ENCODE measurements at places on chromosomes 12 and 14. TPM values are rescaled to one million over a fixed set of nuclear protein-coding genes. Genes with fewer than 3 reads are reported as not detected.

GRCh38 chr12:64780531-64781279 is 21.5 kb upstream of the GNS start:
- no peak overlapping the region for H3K27ac ChIP-seq
- H3K27me3 ChIP-seq: peaks cover 51% of the 10 kb centered on the region
- H3K4me1 ChIP-seq: peaks cover 13% of the 10 kb centered on the region

- no peaks in the 10 kb centered on the region for H3K27me3 ChIP-seq
- H3K4me1 ChIP-seq: no peaks in the 10 kb centered on the region
- no peak overlapping the region for H3K4me3 ChIP-seq
- no peak for DNase-seq
- no peaks in the 10 kb centered on the region for H3K36me3 ChIP-seq
- H3K27ac ChIP-seq: no peak overlapping the region
Measured at GRCh38 chr12:44765796-44766195, 110.3 kb downstream of the NELL2 start.

DNA sequence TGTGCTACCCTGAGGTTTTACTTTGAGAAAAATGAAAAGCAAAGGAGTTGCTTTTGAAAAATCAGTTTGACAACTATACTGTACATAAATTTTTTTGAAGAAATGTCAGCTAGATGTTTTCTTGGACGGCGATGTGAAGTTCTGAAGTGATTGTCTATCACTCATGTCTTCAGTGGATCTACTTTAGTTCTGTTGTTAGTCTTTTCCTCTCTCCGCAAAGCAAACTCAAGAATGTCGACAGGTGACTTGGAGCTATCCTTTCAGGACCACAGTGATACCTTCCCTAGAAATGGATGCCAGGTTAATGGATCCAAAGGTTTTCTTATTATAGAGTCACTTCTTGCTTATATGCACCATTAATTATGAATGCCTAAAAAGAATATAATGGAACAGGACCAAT is 1.2 kb downstream of the PTPRO start:
- H3K36me3 ChIP-seq: no peaks in the 10 kb centered on the region
- peaks cover 3% of the 10 kb centered on the region for H3K27me3 ChIP-seq
- no peak overlapping the region for H3K27ac ChIP-seq

DNA sequence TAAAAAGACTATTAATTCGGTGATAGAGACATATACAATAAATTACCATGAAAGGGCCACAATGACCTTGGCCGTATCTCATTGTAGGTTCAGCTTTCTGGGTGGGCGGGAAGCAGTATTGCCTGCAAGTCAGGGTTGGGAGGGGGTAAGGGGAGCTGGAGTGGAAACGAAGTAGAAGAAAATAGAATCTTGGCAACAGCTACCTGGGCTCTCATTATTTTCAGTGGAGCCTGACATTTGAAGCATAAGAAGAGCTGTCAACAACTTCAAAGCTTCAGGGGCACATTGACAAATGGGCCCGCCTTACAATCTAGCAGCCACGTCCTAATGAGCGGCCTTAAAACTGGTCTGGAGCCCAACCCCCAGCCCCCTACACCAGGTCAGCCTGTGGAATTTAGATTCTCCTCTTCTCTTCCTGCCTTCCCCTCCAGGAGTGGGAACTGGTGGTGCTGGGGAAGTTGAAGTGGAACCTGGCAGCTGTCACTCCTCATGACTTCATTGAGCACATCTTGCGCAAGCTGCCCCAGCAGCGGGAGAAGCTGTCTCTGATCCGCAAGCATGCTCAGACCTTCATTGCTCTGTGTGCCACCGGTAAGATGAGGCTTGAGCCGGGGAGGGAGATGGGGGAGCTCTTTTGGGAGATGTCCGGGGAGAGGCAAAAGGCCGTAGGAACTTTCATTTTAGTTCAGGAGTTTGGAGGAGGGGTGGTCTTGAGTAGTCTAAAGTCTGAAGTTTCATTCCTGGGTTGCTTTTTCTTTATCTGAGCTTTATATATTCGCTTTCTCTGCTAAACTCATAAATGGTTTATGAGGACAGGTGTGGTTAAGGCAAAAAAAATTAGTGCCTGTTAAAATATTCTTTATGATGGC is 5.0 kb downstream of the CCND2 start:
- no peak for DNase-seq
- H3K4me3 ChIP-seq: no peak overlapping the region
- H3K36me3 ChIP-seq: peaks cover 67% of the 10 kb centered on the region

DNA sequence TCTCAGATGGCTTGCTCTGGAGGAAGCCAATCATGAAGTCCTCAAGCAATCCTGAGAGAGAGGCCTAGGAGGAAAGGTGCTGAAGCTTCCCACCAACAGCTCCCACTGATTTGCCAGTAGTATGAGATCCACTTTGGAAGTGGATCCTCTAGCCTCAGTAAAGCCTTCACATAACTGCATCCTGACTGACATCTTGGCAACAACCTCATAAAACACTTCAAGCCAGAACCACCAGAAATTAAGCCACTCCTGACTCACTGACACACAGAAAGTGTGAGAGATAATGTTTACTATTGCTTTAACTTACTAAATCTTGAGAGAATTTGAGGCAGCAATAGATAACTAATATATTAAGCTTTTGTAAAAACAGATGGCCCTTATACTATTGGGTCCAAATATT is 11.7 kb upstream of the TMX1 start:
- no peaks in the 10 kb centered on the region for H3K36me3 ChIP-seq
- no peaks in the 10 kb centered on the region for H3K4me1 ChIP-seq
- no peak overlapping the region for H3K27ac ChIP-seq
- H3K27me3 ChIP-seq: no peaks in the 10 kb centered on the region
- DNase-seq: no peak

GRCh38 chr14:61255968-61256367 is 25.2 kb downstream of the TMEM30B start:
- DNase-seq: no peak
- H3K27me3 ChIP-seq: no peaks in the 10 kb centered on the region
- H3K36me3 ChIP-seq: no peaks in the 10 kb centered on the region
- H3K4me1 ChIP-seq: no peaks in the 10 kb centered on the region
- H3K4me3 ChIP-seq: no peak overlapping the region
- no peak overlapping the region for H3K27ac ChIP-seq

- no peaks in the 10 kb centered on the region for H3K36me3 ChIP-seq
- H3K4me1 ChIP-seq: peaks cover 5% of the 10 kb centered on the region
- no peak for DNase-seq
- no peak overlapping the region for H3K4me3 ChIP-seq
- no peak overlapping the region for H3K27ac ChIP-seq
Measured at GRCh38 chr14:65555358-65555757, 142.8 kb downstream of the FUT8 start.

DNA sequence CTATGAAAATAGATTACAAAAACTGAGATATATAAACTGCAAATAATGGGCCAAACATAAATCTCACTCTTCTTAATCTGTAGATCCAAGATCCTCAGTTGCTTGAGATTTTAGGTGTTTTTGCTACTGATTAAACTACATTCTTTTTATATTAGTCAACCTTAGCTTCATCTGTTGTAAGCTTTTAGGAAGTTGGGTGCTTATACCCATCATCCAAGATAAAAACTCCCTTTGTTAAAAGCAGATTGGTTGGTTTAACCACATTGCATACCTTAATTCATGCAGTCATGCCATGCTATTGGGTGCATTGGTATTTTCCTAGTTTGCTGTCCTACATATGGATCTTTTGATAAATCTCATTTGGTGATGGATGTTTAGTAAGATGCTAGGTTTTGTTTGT is 46.2 kb upstream of the DIP2B start:
- no peaks in the 10 kb centered on the region for H3K27me3 ChIP-seq
- no peak overlapping the region for H3K4me3 ChIP-seq
- no peak overlapping the region for H3K27ac ChIP-seq

- peaks cover 3% of the 10 kb centered on the region for H3K4me1 ChIP-seq
- H3K27ac ChIP-seq: no peak overlapping the region
- no peak for DNase-seq
- H3K4me3 ChIP-seq: no peak overlapping the region
Measured at GRCh38 chr14:96746101-96746500, 51.1 kb upstream of the VRK1 start.

- H3K36me3 ChIP-seq: no peaks in the 10 kb centered on the region
- H3K27ac ChIP-seq: no peak overlapping the region
- H3K4me3 ChIP-seq: no peak overlapping the region
- DNase-seq: no peak
- no peaks in the 10 kb centered on the region for H3K4me1 ChIP-seq
- no peaks in the 10 kb centered on the region for H3K27me3 ChIP-seq
Measured at GRCh38 chr12:106179086-106179485, 40.3 kb upstream of the NUAK1 start.

DNA sequence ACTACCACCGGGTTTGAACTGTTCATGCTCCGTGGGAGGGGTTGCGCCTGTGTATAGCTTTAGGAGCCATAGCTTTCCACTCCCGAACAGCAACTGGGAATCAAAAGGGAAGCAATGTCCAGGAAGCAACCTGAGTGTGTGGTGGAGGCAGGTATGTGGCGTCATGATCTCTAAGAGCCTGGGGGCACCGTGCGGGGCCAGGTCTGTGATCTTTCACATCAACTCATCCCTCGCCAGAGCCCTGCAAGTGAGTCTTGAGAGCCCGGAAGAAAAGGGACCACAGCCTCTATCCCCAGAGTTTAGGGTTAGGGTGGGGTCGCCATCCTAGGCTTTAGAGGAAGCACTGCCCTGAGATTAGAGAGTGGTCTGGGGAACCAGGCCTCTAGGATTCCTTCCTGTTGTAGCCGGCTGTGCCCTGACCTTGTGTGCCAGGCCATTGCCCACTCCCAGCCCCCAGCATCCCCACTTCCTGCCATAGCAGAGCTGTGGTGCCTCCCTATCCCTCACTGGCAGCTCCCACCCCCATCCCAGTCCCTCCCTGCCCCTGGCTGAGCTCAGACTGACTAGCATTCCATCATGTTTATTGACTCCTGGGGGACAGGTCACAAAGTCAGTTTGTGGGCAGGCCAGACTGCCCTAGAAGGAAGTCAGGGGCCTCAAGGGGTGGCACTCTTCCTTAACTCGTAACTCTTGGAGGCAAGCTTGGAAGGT is 745 bp upstream of the ADCY4 start:
- no peak overlapping the region for H3K27ac ChIP-seq
- H3K36me3 ChIP-seq: peaks cover 10% of the 10 kb centered on the region
- H3K27me3 ChIP-seq: peaks cover 17% of the 10 kb centered on the region
- no peak overlapping the region for H3K4me3 ChIP-seq
- DNase-seq: no peak

GRCh38 chr12:104823985-104824461 is 134.1 kb downstream of the SLC41A2 start:
- no peak overlapping the region for H3K27ac ChIP-seq
- DNase-seq: no peak
- H3K36me3 ChIP-seq: no peaks in the 10 kb centered on the region

DNA sequence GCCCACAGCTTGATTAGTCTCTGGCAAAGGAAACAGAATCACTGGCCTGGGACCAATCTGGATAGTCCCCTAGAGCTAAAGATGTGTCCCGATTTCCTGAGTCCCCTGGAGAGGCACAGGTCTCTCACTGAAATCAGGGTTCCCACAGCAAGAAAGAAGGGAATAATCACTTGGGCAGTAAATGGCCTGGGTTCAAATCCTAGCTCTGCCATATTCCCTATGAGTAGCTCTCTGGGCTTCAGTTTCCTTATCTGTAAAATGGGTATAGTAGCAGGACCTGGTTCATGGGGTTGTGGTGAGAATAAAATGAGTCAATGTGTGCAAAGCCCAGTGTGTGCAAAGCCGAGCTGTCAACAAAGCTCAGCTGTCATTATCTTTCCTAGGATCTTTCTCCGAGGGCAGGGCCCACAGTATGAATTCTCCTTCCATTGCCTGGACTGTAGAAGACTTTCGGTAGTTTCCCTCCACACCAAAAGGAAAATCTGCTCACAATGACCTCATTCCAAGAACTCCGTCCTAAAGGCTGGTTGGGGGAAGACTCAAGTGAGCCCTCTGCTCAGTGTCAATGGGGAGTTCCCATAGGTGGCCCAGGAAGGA is 12.6 kb upstream of the NCOR2 start:
- H3K27ac ChIP-seq: no peak overlapping the region
- no peaks in the 10 kb centered on the region for H3K36me3 ChIP-seq
- H3K27me3 ChIP-seq: no peaks in the 10 kb centered on the region
- H3K4me3 ChIP-seq: no peak overlapping the region
- H3K4me1 ChIP-seq: no peaks in the 10 kb centered on the region

- no peak overlapping the region for H3K4me3 ChIP-seq
- peaks cover 7% of the 10 kb centered on the region for H3K27me3 ChIP-seq
- DNase-seq: no peak
- H3K36me3 ChIP-seq: no peaks in the 10 kb centered on the region
Measured at GRCh38 chr12:121366063-121366459, 13.8 kb upstream of the ANAPC5 start.

DNA sequence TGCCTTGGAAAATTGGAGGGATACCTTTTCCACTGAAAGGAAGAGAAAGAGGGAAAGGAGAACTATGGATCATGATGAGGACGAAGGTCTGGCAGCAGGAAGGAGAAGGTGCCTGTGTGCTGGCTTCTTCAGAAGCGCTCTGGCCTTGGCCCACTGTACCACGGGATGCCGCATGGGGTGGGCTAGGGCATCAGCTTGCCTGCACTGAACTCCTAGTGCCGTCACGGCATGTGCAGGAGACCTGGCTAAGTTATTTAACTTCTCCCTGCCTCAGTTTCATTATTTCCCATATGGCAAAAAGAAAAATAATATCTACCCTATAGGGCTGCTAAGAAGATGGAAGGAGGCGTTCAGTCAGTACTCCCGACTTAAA is 28.1 kb downstream of the FBXO21 start:
- H3K36me3 ChIP-seq: peaks cover 67% of the 10 kb centered on the region
- H3K4me1 ChIP-seq: no peaks in the 10 kb centered on the region
- H3K4me3 ChIP-seq: no peak overlapping the region
- no peak overlapping the region for H3K27ac ChIP-seq
- DNase-seq: no peak

DNA sequence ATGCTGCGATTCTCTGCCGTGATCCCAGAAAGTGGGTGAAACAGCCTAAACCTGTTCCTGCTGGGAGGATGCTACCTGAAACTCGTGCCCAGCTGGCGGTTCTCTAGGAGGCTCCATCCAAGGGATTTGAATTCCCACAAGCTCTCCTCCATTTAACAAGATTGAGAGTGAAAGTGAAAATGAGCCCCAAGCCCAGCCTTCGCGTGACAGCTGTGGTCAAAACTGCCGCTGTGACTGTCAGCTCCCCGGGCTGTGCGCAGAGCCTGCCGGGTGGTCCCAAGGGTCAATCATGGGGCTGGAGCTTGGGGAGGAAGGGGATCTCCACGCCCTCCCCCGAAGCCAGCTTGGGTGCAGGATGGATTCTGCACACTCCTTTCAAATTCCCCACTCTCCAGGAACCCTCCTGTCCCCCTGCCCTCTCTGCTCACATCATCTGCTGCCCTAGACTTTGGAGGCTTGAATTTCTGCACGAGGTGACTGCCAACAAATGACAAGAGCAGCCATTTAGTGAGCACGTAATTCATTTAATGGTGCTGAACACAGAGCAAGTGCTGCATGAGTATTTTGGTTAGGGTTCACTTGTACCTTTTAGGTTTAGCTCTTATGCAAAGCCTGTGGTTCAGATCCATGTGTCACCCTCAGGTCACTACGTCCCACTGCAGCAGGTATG is 5.3 kb downstream of the ASB2 start:
- no peaks in the 10 kb centered on the region for H3K27me3 ChIP-seq
- DNase-seq: peak; percentile 19
- H3K27ac ChIP-seq: no peak overlapping the region

Gene TMEM229B
- total RNA-seq: 4.4 TPM

Gene TAC3
- total RNA-seq: not detected

Gene NYNRIN
- total RNA-seq: 0.02 TPM

Gene IL22
- total RNA-seq: 0.64 TPM

Gene EML5
- 3.6 TPM for total RNA-seq

Gene GALNT6
- total RNA-seq: 13.5 TPM

Gene CSRNP2
- 20.5 TPM for total RNA-seq

Gene FOXN4
- not detected for total RNA-seq

Gene CNPY2
- 165 TPM for total RNA-seq

Gene RAPGEF3
- 1.1 TPM for total RNA-seq

Data from CD8-positive, alpha-beta memory T cell (primary cell).